ENCODE measurements at places on chromosomes 6 and 20.
A peak's percentile ranks its signal among the peaks of the same experiment; 100 is the strongest.

- DNase-seq = no peak
Measured at GRCh38 chr6:11139051-11139960, 27.8 kb upstream of the ERVFRD-1 start.

- no peak for DNase-seq
Measured at GRCh38 chr6:170102582-170103481, 188.0 kb downstream of the DLL1 start.

- DNase-seq = no peak
Measured at GRCh38 chr6:42113936-42114636, 28.3 kb downstream of the C6orf132 start.

DNA sequence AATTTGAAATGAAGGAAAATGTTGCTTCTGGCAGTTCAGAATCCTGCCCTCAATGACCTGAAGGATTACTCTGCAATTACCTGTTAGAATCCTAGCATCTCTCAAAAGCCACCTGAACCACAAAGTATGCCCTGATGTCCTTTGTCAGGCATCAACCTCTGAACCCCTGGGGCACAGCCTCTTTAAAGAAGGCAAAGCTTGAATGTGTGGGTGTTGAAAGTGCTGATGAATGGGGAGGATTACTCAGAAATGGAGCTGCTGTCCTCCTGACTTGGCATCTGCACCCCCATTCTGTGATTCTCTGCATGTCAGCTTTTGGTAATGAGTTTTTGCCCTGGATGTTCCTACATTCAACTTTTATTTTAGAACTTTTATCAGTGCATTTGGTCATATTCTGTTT, 179.2 kb downstream of the PKHD1 start:
- no peak for DNase-seq

DNA sequence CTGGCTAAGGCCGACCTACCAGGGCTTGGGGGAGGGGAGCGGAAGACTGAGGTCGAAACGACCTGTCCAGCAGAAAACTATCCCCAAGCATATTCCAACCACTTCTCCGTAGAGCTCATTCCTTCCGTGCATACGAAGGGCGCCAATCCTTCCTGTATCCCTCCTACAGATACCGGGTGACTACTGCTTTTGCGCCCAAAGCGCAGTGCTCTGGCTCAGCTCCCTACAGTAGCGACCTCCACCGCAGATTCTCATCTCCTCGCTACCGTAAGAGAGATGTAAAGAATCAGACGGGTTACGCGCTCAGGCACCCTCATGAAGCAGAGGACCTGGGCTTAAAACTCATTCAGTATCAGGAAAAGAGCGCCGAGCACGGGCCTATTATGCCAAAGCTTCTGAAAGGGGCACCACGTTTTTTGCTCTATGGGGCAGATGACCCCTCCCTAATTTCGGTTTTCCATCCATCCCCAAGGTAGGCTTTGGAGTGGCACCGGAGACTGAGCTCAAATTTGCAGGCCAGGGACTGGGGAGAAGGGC, 563 bp upstream of the NNAT start:
- DNase-seq = no peak

DNA sequence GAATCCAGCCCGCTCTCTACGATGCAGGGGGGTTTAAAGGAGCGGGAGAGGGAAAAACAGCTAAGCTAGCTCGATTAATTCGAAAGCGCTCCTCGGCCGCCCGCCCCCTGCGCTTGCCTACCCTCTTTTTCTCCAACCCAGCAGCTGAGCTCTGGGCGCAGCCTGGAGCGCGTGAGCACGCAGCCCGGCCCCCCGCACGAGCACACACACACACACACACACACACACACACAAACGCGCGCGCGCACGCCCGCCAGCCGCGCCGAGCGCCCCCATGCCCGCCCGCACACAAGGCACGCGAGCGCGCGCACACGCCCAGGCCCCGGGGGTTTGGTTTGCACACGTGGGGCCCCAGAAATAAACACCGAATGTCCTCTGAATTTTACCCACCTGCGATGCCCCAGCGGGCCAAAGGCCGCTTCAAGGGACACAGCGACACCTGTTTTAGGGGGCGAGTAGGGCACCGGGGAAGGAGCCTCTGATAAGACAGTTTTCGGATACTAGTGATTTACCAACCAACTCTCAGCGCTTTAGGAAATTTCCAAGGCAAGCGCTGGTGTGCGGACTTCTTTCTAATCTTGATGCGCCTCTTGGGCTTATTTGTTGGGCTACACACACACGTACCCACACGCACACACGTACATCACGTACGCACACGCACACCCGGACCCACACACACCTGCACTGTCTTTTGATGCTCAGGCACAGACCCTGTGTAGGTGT, 802 bp upstream of the NRN1 start:
- no peak for DNase-seq

GRCh38 chr20:40757087-40757486, 68.1 kb upstream of the MAFB start:
- DNase-seq = peak; percentile 30

DNA sequence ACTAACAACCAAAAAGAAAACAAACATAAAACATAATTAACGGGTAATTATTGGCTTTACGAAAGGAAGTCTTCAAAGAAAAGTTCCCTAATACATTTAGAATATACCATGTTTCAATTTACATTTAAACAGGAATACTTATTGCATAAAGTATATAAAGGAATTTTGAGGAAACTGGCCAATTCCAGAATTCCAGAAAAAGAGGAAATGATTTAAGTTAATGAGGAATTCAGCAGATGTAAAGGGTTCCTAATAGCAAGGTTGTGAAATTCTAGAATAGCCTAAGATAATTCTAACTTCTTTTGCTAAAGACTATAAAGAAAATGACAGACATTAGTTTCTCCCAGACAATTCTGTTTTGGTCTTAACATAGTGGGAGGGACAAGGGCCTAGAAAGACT, 35.0 kb downstream of the DTNBP1 start:
- no peak for DNase-seq

DNA sequence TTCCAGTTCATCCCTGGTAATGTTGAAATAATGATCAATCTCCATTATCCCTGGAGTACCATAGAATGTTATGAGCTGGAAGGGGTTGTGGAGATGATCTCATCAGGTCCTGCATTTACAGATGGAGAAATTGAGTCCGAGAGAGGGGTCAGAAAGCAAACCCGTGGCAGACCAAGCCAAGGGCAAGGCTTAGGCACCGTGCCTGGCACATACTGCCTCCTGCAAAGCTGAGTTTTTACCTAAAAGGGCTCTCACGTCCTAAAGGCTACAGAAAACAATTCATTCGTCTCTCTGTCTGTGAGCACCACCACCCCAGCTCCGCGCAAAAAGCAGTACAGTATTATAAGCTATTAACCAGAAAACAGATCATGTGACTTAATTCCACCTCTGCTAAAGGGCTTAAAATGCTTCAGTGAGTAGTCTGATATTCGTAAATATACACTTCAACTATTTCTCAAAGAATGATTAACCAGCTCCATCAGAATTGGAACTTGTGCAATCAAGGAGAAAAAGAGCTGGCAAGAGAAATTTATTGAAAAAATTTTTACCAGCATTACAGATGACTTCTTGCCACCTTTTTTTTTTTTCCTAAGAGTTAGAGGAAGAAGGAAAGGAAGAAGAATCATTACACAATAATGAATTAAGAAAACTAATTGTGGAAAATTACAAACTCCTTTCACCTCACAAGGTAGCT, 3.4 kb upstream of the PARD6B start:
- no peak for DNase-seq

- no peak for DNase-seq
Measured at GRCh38 chr20:53767206-53767930, 173.7 kb upstream of the ZNF217 start.

DNA sequence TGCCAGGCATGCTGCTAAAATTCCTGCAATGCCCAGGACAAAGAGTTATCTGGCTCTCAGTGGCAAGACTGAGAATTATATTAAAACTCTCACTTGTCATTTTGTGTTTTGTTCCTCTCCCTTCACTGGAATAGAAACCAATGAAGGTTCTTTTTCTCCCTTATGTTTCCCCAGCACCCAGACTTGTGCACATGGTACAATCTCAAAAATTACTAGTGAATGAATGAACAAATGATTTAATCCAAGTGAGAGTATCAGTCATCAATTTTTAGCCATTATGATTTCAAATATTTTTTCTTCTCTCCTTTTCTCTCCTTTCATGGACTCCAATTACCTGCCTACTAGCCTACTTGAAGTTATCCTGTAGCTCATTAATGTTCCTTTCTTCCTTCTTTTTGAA, 70.1 kb downstream of the BCAS1 start:
- DNase-seq = no peak

- no peak for DNase-seq
Measured at GRCh38 chr6:13275435-13275989, 52.8 kb downstream of the TBC1D7 start.

GRCh38 chr6:161584051-161584450, 310.2 kb upstream of the AGPAT4 start:
- no peak for DNase-seq

GRCh38 chr6:147203311-147204059, 732 bp upstream of the STXBP5 start:
- DNase-seq = peak; percentile 65

DNA sequence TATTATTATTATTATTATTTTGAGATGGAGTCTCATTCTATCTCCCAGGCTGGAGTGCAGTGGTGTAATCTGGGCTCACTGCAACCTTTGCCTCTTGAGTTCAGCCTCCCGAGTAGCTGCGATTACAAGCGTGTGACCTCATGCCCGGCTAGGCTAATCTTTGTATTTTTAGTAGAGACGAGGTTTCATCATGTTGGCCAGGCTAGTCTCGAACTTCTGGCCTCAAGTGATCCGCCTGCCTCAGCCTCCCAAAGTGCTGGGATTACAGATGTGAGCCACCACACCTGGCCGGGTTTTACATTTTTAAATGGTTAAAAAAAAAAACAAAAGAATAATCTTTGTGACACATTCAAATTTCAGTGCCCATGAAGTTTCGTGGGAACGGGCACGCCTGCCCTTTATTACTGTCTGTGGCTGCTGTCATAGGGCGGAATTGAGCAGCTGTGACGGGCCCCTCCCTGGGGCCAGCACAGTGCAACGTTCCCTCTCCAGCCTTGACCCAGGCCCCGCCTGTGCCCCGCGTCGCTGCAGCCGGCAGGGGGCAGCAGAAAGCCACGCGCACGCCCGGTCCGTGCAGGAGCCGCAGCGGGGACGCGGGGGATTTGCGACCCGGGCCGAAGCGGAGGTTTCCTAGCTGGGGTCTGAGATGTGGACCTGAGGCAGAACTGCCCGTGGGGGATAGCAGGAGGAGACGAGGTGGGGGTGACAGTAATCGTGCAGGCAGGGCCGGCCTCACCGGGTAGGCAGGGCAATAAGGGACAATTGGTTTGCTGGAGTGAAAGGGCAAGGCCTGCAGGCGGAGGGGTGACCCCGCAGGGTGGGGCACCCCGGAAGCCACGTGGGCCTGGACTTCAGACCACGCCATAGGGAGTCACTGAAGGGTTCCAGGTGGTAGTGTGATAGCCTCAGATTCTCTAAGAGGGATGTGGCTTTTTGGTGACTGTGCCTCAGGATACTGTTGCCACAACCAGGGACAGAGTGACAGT, 54.3 kb downstream of the SYTL3 start:
- DNase-seq = peak; percentile 83

DNA sequence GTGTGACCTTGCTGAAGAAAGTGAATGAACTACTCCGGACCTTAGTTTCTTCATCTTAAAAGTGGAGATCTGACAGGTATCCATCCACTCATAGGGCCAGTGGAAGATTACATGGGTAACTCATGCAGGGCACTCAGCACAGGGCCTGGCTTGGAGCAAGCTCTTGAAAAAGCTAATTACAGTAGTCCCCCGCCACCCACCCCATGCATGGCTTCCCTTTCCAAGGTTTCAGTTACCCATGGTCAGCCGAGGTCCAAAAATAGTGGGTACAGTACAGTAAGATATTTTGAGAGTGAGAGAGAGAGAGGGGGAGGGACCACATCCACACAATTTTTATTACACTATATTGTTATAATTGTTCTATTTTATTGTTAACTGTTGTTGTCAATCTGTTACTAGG, 7.1 kb upstream of the PMEPA1 start:
- no peak for DNase-seq

GRCh38 chr20:36786246-36786645, 12.7 kb upstream of the DSN1 start:
- no peak for DNase-seq

- peak; percentile 84 for DNase-seq
Measured at GRCh38 chr20:38873050-38873581, 53.1 kb upstream of the FAM83D start.

- DNase-seq = no peak
Measured at GRCh38 chr6:139446138-139446715, 71.8 kb upstream of the CITED2 start.

Measured in CD4-positive, alpha-beta T cell treated with Interleukin-15 for 4 hours (primary cell).